ENCODE measurements at places on chromosomes 2 and 18. TPM values are rescaled to one million over a fixed set of nuclear protein-coding genes. Genes with fewer than 3 reads are reported as not detected.

DNA sequence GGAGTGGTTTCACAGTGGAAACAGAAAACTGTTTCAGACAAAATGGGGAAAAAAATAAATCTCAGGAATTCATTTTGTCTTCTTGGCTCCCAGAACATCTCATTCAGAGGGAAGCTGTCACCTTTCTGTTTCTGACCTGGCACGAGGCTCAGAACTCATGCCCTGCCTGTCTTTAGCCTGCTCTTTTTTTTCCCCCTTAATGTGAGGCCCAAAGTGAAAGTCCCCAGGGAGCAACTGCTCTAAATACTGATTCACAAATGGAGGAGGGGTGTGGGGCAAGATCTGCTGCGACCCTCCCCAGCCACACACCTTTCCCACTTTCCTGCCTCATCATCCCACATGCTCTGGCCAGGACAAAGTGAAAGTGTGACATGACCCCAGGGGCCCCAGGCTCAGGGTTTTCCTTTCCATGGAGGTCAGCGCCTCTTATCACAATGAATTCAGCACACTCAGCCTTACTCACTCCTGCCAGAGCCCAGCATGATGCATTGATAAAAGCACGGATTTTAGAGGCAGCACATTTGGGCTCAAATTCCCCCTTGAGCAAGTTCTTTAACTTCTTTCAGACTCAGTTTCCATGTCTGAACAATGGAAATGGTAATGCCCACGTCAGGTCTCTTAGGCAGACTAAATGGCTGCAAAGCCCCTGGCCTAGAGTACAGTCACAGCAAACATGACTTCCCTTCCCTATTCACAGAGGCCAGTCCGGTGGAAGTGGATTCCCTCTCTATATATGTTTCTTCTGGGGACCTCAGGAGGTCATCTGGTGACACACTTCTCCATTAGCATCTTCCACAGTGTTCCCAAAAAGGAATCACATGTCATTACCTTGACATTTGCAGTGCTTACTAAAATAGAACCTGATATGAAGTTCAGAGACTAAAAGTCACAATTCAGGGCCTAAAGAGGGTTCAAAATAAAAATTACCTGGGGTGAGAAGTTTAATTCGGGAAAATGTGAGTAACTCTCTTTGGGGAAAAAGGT lies 55.3 kb upstream of the TMEM163 start:
- DNase-seq = no peak

DNA sequence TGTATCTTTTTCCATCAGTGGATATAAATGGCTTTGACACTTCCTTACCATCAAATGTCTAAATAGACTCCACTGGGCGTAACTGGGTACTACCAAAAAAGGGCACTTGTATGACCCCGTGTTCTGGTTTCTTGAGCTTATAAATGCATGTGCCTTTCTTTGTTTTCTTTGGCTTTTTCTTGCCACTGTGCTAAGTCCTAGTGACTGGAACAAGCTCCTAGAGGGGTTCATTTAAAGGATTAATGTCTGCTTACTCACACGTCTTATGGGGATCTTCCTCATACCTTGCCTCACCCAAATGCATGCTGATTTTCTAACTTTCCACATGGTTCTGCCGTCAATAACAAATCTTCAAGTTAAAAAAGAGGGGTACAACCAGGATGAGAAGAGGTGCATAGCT lies 19.8 kb upstream of the ZNF532 start:
- no peak for DNase-seq

- DNase-seq = no peak
These were observed 48.5 kb upstream of the DTNA start for GRCh38 chr18:34661464-34662087.

UGT1A3 gene
- not detected for total RNA-seq

EPAS1 gene
- 205 TPM for total RNA-seq

TMEM163 gene
- 0.46 TPM for total RNA-seq

DSC3 gene
- 0.08 TPM for total RNA-seq

VSNL1 gene
- total RNA-seq = 10.4 TPM
